ENCODE measurements at places on chromosomes 2 and 18.

DNA sequence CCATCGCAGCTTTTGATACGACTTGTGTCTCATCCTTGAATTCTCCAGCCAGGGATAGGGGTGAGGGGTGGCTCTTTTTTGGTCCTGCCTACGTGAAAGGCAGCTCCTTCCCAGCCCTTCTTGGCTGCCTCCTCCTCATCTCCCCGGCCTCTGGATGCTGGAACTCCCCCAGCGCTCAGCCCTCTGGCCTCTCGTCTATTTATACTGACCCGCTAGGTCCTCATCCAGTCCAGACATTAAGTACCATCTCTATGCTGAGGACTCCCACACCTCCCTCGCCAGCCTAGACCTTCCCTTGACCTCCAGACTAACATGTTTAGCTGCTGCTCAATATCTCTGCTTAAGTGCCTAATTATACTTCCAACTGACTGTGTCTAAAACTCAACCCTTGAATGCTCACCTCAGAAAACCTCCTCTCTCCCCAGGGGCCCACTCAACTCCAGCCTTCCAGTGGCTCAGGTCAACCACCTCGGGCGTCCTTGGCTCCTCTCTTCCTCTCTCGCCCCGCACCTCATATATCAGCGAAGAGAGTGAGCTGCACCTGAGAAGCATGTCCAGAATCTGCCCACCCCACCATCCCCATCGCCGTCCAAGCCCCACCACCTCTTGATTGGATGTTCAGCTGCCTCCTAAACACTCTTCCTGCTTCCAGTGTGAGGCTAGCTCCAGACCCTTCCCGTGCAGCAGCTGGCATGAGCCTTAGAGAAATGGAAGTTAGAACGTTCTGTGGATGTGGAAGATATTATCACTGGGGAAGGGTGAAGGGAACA is 34.8 kb downstream of the TOGARAM2 start:
- no peak for DNase-seq

DNA sequence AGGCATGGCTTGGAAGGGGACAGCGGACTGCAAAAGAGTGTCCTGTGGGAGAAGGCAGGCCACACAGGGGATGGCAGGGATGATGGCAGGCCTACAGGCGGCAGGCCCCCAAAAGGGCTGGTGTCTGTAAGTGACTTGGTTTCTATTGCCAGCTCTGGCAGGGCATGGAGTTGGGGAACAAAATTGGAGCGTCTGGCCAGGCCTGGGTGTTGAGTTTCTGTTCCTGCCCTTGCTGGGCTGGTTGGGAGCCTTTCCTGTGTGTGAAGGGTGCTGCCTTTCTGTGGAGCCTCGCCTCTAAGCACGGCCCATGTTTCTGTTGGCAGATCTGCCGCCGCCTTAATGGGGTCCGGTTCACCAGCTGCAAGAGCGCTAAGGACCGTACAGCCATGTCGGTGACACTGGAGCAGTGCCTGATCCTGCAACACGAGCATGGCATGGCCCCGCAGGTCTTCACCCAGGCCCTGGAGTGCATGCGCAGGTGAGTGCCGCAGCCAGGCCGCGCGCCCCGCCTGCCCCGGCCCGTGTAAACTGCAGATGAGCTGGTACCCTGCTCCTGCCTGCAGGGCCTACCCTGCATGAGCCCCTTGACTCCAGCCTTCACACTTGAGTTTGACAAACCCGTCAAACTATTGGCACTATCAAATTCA is 31.5 kb downstream of the COA5 start:
- DNase-seq: no peak

- DNase-seq: no peak
Measured at GRCh38 chr2:161351678-161352077, 43.5 kb downstream of the PSMD14 start.

DNA sequence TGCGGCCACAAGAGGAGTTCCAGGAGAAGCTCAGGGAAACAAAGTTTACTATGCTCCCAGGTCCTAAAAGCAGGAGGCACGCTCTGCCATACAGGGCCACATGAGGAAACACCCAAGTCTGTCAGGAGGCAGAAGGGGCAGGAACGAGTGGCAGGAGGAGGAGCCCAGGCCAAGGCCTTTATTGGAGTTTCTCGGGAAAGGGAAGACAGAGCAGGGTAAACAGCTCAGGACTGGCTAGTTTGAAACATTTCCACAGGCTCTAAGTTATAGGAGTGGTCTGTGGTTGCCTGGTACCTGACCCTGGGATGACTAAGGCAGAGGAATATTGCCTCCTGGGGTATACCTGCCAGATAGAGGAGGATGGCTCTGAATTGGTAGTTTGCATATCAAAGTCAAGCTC is 3.7 kb upstream of the ZNF638 start:
- no peak for DNase-seq

DNA sequence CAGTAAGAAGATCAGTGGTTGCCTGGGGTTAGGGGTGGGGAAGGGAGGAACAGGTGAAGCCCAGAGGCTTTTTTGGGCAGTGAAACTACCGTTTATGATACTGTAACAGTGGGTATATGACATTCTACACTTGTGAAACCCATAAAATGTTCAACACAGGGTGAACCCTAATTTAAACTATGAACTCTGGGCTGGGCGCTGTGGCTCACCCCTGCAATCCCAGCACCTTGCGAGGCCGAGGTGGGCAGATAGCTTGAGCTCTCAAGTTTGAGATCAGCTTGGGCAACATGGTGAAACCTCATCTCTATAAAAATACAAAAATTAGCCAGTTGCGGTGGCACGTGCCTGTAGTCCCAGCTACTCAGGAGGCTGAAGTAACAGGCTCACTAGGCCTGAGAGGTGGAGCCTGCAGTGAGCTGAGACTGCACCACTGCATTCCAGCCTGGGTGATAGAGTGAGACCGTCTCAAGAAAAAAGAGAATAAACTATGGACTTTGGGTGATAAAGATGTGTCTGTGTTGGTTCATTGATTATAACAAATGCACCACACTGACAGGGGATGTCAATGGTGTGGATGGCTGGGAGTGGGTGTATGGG is 17.6 kb upstream of the USP14 start:
- no peak for DNase-seq

- DNase-seq: no peak
Measured at GRCh38 chr2:224753743-224754540, 37.8 kb upstream of the CCDC195 start.

DNA sequence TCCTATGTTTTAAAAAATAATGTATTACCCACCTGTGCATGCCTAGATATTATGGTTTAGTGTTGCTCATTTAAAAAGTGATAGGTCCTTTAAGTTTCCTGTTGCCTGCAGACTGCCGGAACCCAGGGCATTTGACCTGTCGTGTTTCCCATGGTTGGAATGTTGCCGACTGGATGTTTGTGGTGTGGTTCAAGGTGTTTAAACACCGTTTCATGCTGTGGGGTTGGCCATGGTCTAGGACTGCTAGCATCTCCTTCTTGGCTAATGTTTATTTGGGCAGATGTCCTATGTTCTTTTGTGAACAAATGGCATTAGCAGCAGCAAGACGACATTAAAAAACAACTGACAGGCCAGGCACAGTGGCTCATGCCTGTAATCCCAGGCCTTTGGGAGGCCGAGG is 92.9 kb upstream of the LMAN1 start:
- no peak for DNase-seq

DNA sequence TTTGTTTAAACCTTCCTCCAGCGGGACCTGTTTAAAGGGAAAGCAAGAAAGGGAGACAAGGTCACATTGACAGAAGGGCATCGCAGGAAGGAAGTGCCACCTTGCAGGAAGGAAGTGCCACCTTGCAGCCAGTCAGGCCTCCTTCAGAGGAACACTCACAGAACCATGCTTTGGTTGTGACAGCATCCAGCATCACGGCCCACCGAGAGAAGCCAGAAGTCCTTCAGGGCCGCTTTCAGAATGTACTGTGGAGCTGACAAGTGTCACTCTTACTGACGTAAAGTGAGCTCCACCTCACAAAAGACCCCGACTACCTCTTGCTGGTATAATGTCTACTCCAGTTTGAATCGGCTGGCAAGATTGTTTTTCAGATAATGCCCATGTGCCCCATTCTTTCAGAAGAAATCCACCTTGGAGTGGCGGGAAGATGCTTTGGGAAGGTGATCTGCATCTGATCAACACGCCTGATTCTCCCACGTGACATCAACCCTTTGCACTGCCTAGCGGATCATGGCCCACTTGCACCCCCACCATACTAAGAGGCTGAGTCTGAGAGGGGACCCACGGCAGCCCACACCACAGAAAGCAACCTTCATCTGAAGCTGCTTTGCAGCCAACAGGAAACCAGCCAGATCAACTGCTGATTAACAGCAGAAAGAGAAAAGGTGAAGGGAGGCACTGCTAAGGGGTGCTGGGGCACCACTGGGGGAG is 99.8 kb downstream of the UXS1 start:
- no peak for DNase-seq

DNA sequence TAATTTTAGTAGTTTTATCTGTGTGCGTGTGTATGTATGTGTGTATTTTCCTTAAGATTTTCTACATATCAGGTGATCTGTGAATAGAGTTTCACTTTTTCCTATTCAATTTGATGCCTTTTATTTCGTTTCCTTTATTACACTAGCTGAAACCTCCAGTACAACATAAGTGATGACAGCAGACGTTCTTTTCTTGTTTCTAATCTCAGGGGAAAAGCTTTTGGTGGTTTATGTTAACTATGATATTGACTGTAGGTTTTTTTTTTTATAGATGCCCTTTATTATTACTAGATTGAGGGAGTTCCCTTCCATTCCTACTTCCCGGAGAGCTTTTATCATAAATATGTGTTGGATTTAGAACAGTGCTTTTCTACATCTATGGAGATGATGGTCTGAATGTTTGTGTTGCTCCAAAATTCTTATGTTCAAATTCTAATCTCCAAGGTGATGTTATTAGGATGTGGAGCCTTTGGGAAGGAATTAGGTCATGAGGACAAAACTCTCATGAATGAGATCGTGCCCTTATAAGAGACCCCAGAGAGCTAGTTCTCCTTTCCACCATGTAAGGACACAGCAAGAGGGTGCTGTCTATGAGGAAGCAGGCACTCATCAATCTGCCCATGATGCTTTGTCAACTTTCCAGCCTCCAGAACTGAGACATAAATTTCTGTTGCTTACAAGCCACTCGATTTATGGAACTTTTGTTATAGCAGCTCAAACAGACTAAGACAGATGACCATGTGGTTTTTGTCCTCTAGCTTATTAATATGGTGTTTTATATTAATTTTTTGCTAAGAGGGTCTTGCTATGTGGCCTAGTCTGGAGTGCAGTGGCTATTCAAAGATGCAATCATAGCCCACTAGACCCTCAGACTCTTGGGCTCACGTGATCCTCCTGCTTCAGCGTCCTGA is 5.9 kb upstream of the RHBDD1 start:
- DNase-seq: no peak

DNA sequence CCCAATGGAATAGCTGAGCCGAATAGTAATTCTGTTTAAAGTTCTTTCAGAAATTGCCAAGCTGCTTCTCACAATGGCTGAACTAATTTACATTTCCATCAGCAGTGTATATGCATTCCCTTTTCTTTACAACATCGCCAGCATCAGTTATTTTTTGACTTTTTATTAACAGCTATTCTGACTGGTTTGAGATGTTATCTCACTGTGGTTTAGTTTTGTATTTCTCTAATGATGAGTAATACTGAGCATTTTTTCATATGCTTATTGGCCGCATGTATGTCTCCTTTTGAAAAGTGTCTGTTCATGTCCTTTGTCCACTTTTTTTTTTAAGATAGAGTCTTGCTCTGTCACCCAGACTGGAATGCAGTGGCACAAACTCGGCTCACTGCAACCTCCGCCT is 100.7 kb downstream of the C2orf74 start:
- DNase-seq: no peak

- DNase-seq: no peak
Measured at GRCh38 chr2:186716899-186717298, 23.0 kb downstream of the FAM171B start.

GRCh38 chr18:43539862-43540261 is 262.6 kb upstream of the SYT4 start:
- DNase-seq: no peak

GRCh38 chr18:56789004-56789888 is 138.1 kb downstream of the WDR7 start:
- no peak for DNase-seq

GRCh38 chr2:206190111-206190510 is 30.4 kb downstream of the EEF1B2 start:
- no peak for DNase-seq

DNA sequence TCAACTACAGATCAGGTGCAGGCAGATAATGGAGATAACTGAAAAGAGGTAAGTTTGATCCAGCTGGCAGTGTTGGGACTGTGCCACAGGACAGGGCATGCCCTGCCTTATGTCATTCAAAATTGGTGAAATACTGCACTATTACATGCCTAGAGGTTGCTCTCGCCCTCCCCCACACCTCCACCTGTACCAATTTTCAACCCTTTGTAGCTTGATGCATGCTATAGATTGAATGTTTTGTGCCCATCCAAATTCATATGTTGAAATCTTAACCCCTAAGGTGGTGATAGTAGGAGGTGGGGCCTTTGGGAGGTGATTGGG is 72.1 kb upstream of the LYPD6B start:
- no peak for DNase-seq

GRCh38 chr2:45572979-45573378 is 38.1 kb downstream of the SRBD1 start:
- no peak for DNase-seq

DNA sequence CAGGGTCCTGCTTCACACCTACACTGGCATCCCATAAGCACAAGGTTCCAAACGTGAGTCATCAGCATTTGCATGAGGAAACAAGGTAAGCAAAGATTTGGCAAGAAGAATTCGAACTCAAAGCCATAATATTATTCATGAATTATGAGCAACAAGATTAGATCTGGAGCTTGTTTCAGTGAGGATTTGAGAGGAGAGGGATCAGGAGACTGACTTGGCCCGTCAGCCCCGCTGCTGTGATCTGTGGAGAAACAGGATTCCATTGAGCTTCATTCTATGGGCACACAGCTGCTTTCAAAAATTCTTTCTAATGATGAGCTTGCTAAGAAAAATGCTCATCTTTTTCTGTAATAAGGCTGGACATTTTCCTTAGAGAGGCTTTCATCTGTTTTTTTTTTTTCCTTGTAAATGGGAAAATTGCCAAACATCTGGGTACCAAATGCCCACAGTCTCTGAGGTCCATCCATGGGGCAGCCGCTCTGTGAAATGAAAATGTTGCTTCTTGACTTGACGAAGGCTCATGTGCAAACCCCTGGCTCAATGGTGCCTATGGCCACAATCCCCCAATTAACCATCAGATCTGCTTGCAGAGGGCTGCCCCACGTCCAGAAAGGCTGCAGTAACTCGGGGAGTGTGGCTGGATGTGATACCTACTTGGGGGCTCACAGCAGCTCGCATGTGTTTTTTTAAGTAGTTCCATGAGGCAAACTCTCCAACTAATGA is 179.3 kb downstream of the TMEM18 start:
- DNase-seq: no peak

- DNase-seq: no peak
Measured at GRCh38 chr2:149383340-149383739, 53.0 kb downstream of the LYPD6 start.

DNA sequence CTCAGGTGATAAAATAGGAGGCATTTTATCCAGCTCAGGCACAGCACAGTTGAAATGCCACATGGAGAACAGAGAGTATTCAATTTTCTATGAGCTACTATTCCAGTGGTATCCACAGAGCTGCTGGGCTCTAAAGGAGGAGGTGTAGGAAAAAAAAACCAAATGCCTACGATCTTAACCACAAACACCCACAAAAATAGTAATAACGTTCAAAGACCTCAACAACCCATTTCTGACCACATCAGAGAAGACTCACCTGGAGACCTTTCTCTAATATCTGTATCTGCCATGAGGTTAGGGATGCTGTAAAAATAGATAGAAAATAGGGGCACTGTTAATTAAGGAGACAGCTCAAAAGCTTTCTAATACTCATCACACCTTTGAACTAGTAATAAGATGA is 294.6 kb upstream of the PARD3B start:
- no peak for DNase-seq

Measured in esophagus squamous epithelium (tissue), 5 donors.